SK-N-DZ (cell line): ENCODE measurements at places on chromosomes 7 and 10.

- DNase-seq = no peak
Measured at GRCh38 chr10:68424454-68425014, 17.5 kb upstream of the RUFY2 start.

DNA sequence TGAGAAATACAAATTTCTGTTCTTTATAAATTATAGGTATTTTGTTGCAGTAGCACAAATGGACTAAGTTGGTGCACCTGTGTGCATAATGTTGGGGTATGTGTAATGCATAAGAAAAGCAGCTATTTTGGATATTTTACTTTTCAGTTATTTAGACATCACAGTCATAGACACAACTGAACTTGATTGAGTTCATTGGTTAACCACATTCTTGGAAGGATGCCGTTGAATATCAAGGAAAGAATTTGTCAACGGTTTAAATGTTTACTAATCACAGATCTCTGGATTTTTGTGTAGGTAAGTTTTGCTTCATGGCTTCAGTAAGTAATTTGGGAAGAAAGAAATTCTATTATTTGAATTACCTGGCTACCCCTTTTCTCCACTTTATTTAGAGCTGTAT, 4.1 kb downstream of the OTUD1 start:
- no peak for DNase-seq

DNA sequence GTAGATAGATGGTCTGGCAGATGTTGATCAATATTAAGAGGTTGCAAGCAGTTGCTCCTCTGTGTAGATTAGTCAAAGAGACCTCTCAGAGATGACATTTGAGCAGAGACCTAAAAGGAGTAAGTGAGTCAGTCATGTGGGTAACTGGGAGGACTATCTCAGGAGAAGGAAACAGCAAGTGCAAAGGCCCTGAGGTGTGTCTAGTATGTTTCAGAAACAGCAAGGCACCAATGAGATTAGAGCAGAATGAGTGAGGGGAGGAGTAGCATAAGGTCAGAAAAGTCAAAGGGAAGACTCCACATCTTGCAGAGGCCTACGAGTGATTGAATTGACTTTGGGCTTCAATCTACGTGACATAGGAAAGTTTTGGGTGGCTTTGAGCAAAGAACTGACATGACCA, 89.8 kb upstream of the COL1A2 start:
- no peak for DNase-seq

GRCh38 chr10:132418527-132419416, 21.8 kb downstream of the PWWP2B start:
- peak; percentile 71 for DNase-seq

DNA sequence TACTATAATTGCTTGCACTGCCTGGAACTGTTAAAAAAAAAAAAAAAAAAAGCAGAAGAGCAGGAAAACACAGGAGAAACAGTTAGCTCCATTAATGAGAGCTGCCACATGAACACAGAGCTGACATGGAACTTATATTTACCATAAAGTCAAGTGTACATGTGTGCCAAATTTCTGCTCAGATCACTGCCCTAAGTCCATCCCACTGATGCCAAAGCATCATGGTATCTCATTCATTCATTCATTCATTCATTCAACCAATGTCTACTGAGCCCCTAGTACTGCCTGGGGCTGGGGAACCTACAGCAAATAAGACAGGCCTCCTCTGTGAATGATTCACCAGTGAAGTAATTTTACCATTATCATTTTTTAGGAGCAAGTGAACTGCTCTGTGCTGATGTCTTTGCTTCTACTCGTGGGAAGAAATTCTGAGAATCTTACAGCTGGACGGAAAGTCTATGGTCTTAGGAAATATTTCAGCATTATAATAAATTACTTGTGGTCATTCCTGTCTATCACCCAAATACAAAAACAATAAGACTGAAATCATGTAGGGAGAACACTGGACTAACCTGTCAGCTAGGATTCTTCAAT, 58.8 kb upstream of the ABLIM1 start:
- no peak for DNase-seq

DNA sequence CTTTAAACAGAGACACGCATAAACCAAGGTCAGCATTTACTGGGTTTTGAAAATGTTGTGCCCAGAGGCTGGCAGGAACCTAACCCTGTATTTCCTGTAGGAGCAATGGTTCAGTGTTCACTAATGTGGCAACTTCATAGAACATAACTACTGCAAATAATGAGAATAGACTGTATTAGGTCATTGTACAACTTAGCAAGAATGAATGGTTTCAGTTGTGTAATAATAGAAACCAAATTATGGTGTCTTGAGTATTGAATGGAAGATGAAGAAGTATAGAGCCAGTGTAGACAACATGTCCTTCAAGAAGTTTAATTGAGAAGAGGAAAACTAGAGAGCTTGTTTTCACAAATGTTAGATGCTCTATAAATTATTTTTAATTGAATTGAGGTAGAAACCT, 172.5 kb downstream of the BUB3 start:
- DNase-seq = no peak

- peak; percentile 30 for DNase-seq
Measured at GRCh38 chr10:7866176-7866575, 47.9 kb downstream of the TAF3 start.

GRCh38 chr7:151652111-151652510, 132.4 kb upstream of the RHEB start:
- DNase-seq = no peak

DNA sequence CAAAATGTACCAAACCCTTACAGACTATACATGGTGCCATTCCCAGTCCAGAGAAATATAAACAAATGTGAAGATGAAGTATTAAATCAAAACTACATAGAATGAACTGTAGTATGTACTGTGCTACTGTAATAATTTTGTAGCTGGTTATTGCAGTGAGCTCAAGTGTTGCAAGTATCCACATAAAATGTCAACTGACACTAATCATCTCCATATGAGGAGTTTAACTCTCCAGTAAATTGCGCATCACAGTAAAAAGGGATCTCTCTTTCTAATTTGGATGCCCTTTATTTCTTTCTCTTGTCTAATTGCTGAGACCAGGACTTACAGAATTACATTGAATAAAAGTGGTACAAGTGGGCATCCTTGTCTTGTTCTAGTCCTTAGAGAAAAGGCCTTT, 165.5 kb downstream of the CPED1 start:
- DNase-seq = no peak

DNA sequence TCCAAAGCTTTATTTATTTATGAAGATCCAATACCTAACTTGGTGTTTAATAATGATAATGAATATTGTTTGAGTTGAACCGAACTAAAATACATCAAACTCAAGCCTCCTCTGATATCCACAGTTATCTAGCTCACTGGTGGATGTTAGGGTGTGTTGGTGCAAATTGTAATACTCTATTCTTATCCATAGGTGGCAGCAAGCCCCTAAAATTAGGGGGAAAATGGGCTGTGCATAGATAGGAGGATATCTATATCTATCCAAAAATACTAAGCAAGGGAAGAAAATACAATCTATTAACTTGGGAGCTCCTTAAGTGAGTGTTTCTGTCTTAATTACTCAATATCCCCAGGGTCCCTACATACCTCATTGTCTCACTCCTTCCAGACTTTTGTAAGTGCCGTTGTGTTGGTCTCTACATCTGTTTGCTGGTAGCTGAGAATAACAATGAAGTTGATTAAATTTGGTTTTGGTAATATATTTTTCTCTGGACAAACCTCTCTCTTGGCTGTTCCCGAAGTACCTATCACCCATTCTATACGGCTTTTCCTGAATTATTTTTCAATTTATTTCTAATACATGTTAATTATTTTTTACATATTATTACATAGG, 55.0 kb upstream of the VWDE start:
- DNase-seq = peak; percentile 51

DNA sequence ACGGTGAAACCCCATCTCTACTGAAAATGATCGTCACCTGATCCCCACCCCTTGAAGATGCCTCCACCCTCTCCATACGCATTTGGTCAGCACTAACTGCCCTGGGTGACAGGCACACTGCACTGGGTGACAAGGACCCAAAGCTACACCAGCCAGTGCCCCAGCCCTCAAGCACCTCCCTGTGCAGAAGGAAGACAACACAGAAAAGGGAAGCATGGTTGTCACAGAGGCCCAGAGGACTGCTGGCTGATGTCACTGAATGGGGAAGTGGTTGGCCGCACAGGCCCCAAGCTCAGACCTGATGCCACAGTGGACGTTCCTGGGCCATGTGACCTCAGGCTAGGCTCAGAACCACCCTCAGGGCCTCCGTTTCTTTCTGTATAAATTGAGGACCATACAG, 4.2 kb upstream of the PILRA start:
- no peak for DNase-seq

GRCh38 chr10:3570131-3570729, 214.8 kb downstream of the KLF6 start:
- no peak for DNase-seq

DNA sequence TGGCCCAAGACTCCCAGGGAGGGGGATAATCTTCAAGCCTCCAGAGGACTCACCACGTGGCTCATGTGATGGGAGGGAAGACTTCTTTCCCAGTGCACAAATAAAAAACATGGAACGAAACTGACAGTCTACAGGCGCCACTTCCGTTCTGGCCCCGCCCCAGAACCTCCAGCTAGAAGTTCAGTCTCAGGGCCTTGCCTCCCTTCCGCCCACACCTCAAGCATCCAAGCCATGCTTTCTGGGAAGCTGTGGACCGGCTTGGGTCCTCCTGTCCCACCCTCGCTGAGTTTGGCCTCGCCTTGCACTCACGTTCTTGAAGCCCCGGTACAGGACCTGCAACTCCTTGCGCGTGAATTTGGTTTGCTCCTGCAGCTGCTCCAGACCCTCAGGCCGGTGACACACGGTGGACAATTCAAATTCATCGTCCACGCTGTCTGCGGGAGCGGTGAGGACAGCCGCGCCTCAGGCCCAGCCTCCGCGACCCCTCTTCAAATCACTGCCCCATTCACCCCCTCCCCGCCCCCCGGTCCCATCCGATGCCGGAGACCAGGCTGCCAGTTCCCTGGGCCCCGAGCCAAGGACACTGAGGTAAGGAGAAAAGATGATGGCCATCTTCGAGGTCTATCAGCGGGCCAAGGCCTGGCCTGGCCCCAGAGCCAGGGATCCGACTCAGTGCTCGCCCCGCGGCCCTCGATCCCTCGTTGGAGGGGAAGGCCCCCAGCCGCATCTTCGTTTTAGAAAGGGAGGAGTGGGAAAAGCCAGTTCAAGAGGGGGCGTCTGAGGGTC, 10.7 kb upstream of the OGA start:
- DNase-seq = no peak

GRCh38 chr7:19110776-19111175, 6.7 kb downstream of the TWIST1 start:
- no peak for DNase-seq

DNA sequence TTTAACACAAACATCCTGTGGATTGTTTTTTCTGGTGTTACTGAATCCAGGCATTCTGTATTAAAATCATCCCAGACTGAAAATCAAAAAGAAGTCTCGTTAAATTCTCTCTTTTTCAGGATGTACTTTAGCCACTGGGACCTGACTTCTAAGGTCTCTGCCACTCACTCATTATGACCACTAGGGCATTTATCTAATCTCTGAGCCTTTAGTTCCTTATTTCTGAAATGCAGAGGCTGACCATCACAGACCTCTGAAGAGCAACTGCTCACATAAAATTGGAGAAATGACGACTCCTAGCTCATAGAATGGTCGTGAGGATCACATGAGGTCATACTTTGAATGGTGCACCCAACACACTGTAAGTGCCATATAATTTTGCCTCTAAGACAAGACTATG, 63.2 kb downstream of the KCNMA1 start:
- no peak for DNase-seq

DNA sequence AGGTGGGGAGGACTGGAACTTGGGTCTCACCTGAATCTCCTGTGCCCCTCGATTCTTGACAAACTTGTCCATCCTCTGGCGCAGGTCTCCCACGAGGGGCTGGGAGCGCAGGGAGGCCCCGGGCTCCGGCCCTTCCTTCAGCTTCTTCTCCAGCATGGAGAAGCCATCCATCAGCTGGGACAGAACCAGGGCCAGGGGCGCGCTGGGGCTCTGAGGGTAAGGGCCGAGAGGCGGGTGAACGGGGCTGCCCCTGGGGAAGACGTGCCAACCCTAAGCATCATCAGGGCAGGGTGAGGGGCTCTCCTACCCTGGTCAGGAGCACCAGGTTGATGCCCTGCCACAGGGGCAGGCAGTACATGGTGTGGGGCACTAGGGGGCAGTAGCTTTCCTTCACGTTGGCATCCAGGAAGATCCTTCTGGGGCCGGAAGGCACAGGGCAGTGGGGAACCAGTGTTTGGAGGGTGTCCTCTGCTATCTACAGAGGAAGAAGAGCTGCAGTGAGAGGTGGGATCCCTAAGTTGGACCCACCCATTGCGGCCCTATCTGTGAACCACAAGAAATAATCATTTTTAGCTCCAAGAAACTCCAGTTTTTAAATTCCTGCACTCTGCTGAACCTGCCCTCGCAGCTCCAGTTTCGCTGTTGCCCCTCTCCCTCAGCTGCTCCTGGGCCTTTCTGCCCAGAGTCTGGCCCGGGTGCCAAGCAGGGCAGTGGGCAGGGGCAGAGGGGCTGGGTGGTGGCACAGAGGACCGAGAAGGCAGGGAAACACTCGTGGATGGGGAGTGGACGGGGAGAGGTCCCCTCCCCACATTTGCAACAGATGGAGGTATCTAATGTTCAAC, 10.8 kb upstream of the PYROXD2 start:
- peak; percentile 59 for DNase-seq

GRCh38 chr10:69228151-69228550, 8.0 kb downstream of the HKDC1 start:
- no peak for DNase-seq

DNA sequence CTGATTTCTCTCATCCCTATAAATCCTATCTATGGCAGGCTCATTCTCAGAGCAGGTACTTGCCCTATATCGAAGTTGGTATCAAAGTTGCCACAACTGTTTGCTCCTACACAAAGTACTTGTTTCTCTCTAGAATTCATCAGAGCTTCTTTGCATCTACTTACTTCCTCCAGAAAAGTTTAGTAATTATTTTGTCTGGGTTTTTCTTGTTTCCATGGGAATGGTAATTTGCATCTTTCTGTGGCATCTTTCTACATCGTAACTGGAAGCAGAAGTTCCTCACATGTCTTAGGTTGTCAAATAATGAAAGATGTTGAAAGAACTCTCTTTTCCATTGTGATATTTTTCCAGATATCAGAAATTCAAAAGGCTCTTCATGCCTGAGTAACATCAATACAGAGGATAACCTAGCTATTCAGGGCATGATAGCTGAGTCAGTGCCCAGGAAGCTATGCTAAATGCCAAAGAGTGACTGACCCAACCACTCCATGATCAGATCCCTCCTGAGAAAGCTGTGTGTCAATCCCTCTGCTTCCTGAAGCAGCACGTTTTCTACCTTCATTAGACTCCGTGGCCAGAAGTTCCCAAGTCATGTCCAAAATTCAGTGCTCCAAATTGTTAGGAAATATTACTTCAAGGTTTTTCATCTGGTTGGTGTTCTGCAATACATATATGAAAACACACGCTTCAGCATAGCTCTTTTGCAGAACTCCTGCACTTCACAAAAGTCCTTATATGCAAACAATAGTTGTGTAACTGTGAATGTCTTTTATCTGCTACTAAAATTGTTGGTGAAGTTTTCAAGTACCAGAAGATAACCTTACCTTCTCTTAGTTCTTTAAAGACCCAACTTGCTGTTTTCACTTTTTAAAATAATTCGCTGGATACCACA, 216.5 kb downstream of the VTI1A start:
- no peak for DNase-seq
